ENCODE measurements at places on chromosomes 7 and 10.

DNA sequence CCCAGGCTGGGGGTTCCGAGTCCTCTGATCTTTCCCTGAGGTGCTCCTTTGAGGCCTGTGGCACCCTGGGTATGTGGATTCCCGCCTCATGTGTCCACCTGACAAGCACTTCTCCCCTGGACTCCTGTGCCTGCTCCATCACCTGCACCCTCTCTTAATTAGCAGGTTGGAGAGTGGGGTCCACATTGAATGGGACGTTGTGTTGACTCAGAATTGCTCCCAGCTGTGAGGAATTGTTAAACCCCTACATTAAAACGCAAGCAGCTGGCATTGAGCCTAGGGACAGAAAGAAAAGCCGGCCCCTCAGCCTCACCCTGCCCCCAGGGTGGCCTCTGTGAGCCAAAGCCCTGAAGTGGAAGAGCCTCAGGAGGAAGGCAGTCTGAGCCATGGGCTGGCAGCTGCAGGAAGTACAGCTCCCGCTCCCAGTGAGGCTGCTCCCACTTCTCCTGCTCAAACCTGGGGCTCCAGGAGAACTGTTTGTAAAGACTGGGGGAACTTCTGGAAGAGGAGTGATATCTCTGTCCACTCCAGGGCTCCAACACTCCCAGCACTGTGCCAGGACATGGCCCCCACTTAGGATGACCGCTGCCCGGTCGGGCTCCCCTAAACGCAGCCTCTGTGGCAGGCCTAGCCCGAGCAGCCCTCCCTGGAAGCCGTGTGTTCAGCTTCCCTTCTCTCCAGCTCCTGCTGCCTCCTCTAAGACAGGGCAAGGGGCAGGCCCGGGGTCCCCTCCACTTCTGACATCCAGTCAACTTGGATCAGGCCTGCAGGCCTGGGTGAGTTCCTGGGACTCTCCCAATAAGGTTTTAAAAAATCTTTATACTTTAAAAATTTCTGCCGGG lies 1.8 kb upstream of the OPN4 start:
- peak; percentile 46 for DNase-seq

GRCh38 chr7:141262101-141263090 lies 188.5 kb downstream of the TMEM178B start:
- no peak for DNase-seq

GRCh38 chr7:3451701-3452100 lies 150.6 kb downstream of the SDK1 start:
- no peak for DNase-seq

DNA sequence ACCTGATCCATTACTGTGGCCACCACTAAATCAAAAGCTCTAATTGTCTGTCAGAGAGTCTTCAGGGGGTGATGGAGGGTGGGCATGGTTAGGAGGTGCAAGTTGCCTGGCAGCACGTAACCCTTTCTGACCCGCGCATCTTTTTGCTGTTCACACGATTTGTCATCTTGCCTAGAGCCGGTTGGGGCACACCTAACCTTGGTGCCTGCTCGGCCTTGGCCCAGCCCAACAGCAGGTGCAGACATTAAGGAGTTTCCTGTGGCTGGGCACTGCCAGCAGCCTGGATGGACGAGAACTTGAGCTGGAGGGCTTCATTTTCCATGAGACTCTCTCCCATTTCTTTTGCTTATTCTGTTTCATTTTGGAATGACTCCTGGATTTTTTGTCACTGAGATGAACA lies 41.0 kb upstream of the PTF1A start:
- DNase-seq = no peak

DNA sequence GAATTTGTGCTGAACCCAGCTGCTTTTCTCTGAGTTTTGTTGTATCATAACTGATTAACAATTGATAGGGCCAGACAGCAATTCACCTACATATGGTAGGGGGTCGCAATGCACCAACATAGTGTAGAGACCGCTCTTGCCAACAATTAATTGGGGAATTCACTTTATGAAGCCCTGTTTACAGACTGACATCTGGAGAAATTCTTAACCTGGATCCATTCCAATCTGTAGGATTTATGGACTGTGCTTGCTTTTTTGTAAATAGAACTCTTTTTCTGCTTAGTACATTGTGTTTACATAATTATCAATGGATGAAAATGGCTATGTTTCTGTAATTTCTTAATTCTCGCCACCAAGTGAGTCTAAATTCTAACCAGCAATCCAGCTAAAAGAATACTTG lies 311.7 kb upstream of the BMPER start:
- DNase-seq = no peak

- peak; percentile 78 for DNase-seq
Measured at GRCh38 chr7:142542942-142543341, 206.3 kb upstream of the PRSS1 start.

DNA sequence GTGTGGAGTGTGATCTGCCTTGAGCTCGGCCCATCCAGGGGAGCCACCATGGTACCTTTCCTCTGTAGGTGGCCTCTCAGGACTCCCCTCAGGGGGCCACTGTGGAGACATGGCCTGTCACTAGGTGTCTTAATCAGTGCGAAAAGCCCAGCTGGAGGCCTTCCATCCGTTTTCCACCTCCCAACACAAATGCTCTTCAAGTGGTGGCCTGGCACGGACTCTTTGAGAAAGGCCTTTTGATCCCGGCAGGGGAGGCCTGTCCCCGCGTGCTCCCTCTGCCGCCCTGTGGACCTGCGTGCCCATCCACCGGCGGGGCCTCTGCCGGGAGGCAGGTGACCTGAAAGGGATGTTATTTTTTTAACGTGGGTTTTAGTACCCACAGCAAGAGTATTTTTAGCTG lies 149.5 kb downstream of the RGS10 start:
- DNase-seq = no peak

- no peak for DNase-seq
Measured at GRCh38 chr7:140008755-140009610, 53.8 kb downstream of the PARP12 start.

- no peak for DNase-seq
Measured at GRCh38 chr7:12642508-12642907, 44.9 kb upstream of the ARL4A start.

- peak; percentile 66 for DNase-seq
Measured at GRCh38 chr7:86939197-86939814, 120.1 kb downstream of the ELAPOR2 start.

DNA sequence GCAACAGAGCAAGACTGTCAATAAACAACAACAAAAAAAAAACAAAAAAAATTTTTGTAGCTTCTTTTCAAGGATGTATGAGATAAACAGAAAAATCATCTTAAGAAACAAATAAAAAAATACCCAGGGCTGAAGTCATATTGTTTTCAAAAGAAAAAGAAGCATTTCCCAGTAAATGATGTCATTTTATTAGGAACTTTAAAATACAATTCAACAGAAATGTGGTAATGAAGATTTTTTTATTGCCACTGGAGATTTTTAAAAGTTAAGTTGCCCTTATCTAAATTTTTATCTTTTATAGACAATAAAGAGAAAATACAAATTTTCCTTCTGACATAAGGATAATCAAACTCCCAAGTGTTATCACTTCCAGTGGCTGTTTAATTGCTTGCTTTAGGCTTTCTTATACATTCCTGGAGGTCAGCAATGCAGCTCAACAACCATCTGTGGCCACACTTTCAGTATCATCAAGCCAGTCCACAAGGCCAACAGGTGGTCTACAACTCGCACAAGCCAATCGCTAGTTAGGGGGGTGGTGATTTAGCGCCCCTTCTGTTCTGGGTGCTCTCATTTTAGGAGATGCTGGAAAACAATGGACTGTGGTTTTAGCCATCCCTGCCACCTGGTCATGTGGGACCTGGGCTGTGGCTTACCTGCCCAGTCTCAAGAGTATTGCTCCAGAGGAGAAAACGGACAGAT lies 10.8 kb downstream of the SEPHS1 start:
- no peak for DNase-seq

- DNase-seq = no peak
Measured at GRCh38 chr10:106780632-106781031, 383.9 kb downstream of the SORCS1 start.

DNA sequence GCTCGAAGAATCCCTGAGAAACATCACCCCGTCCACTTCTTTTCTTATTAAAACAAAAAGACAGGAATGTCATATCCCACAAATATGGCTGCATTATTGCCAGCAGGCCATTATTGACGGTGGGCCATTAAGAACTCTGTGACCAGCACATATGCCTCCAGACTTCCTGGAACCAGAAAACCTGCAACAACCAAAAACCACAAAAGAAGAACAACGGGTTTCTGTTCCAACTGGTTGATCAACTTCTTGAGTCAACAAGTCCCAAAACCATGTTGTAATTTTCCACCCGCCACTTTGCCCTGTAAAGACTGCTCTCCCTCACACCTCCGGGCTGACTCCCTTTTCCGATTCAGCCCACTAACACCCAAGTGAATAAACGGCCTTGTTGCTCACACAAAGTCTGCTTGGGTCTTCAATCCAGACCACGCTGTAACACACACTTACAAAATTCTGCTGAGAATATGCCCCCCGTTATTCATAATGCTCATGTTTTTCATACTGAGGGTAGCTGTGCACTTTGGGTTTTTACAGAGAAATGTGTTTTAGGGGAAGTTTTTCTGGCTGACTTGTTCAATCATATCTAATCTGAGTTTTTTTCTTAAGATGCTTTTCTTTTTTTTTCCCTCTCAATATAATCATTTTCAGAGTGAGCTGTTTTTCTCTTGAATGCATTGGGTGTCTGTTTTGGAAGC lies 20.7 kb downstream of the ZNF107 start:
- no peak for DNase-seq

GRCh38 chr7:94632338-94633013 lies 23.5 kb downstream of the SGCE start:
- peak; percentile 88 for DNase-seq

- no peak for DNase-seq
Measured at GRCh38 chr10:8568401-8568800, 513.9 kb downstream of the GATA3 start.

DNA sequence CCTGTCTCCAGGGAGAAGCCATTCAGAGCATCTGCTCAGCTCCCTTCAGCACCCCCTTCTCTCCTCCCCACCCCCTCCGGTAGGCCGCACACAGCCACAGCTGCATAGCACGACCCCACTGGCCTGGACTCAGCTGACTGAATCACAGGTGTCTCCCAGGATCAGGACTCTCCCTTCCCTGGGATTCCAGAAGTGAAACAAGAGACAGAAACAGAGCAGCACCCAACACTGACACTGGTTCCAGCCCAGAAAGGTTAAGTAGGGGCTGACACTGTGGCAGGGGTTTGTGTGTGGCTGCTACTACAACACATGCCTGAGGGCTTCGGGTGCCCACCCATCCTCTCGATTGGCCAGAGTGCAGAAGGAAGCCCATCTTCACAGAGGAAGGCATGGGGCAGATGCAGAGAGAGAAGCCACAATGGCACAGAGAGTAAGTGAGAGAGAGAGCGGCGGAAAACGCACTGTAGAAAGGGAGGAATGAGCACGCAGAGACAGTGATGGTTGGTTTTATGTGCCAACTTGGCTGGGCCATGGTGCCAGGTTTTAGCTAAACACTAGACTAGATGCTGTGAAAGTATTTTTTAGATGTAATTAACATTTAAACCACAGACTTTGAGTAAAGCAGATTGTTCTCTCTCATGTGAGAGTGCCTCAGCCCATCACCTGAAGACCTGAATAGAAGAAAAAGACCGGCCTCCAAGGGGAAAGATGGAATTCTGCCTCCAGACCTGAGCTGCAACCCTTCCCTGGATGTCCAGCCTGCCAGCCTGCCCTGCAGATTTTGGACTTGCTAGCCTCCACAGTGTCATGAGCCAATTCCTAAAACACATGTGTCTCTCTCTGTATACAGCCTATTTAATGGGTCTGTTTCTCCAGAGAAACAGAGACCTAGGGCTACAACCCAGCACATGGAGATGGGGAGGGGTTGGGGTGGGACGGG lies 107.5 kb downstream of the GRB10 start:
- DNase-seq = no peak

- peak; percentile 78 for DNase-seq
Measured at GRCh38 chr7:126727930-126728391, 524.8 kb downstream of the GRM8 start.

DNA sequence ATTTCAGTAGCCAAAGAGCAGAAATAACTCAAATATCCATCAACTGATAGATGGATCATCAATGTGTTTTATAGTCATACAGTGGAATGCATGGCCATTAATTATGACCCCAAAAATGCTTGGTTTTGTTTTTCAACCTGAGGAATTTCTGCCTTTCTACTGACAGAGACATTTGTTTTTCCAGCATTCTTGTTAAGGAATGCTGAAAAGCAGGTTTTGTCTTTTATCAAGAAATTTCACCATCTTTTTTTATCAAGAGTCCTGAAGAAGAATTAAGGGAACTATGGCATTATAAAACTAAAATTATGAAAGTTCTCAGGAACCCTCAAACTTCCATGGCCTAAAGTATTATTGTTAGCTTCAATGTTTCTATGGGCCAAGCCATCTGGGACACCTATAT lies 153.4 kb upstream of the THSD7A start:
- DNase-seq = no peak

DNA sequence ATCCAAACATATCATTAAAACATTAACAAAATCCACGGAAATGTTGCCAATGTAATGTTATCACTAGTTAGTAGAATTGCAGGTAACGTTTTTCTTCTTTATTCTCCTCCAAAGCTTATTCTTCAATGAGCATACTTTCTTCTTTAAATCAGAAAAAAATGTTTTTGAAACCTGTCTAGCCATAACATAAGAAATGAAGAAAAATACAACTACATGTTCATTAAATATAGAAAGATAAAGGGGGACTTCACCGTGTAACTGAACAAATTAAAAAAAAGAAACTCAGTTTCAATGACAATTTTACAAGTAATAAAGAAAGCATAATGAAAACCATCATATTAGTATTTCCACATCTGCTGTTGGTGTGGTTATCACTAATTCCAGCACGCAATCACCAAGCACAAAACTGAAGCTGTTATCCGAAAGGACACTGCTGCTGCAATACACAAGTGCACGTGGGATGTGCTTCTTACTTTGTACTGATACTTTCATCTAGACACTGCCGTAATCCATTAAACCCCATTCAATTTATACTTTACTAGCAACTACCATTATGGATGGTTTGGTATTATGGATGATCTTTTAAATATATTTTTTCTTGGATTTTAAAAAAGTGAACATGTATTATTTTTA lies 9.6 kb downstream of the ESYT2 start:
- peak; percentile 12 for DNase-seq

DNA sequence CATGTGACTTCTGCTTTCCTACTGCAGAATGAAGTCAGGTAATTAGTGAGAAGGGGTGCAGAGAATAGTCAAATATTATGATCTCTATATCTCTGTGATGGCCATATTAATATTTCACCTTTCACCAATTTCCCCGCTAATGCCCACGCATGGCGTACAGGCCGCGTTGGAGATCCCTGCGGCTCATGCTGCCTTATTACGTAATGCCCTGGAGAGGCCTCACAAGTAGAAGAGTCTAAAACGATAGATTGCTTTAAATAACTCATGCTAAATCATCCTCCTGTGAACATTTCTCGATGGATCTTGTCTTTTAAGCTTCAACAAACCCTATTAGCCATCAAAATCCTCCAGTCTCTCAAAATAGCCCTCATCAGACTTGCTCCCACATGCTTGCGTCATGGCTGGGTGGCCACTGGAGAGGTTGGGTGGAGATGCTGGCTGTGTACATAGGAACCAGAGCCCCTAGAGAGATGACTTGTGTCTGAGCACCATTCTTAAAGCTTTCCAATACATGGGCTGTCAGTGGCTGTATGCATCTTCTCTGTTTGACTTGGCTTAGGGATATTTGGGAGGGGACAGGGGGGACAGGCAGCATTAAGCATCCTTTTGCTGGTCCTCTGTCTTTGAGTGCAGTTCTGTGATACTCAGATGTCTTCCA lies 79.5 kb upstream of the INSYN2A start:
- no peak for DNase-seq
